ENCODE measurements at places on chromosomes 1 and 21.
A peak's percentile ranks its signal among the peaks of the same experiment; 100 is the strongest.

GRCh38 chr1:145961425-145962156, 2.8 kb downstream of the ANKRD34A start:
- peak; percentile 58 for DNase-seq

DNA sequence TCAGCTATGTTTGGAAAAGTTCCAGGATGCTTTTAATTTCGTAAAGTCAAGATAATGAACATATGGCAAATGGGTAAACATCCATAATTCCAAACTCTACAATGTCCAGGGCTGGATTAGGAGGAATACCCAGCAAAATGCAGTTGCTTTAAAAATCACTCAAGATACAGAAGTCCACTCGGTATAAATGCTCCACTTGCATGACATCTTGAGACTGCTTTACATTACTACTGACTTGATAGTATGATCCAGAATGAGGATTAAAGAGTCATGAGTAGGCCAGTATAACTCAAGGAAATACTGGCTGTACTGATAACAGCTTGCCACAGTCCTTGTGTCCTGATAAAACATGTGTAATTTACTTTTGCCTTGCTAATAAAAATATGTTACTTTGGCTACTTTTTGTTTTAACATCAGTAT, 58.3 kb upstream of the ANGPTL3 start:
- DNase-seq = no peak

GRCh38 chr1:245691897-245692296, 537.1 kb downstream of the KIF26B start:
- DNase-seq = no peak

- DNase-seq = no peak
Measured at GRCh38 chr1:89363196-89363595, 663 bp upstream of the GBP6 start.

DNA sequence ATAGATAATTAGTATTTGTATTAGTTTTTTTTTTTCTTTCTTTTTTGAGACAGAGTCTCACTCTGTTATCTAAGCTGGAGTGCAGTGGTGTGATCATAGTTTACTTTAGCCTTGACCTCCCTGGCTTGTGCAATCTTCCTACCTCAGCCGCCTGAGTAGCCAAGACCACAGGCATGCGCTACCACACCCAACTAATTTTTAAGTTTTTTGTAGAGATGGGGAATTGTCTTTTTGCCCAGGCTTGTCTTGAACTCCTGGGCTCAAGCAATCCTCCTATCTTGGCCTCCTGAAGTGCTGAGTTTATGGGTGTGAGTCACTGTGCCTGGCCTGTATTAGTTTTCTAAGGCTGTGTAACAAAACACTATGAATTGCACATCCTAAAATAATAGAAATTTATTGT, 58.3 kb downstream of the MSH4 start:
- no peak for DNase-seq

- no peak for DNase-seq
Measured at GRCh38 chr1:214762902-214763301, 159.9 kb downstream of the CENPF start.

DNA sequence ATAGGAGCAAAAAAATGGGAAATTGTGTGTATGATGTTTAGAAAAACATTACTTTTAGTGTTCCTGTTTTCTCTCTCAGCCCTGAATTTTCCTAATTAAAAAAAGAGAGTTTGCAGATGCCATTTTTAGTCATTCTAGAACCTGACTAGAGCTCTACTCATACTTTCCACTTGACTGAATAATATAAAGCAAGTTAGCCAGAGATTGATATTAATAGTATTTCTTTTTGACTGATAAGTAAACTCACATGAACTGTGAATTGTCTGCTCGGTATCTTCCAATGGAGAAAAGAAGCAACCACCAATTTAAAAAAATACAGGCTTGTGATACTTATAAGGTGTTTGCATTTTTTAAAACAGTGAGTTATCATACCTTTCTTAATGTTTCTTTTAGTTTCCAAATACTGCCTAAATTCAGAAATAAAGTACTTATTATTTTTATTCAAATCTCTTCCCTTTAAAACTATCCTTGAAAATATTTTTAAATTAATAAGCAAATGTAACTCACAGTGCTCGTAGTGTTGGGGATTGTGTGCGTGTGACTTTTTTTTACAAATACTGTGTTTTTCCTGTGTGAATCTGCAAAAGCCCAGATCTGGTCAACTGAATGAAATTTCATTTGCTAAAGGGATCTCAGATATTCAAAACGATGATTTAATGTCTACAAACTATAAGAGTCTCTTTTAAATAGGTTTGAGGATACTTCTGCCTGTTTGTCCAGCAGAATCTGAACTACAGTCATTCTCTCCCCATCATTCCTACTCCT, 9.8 kb downstream of the RAP1A start:
- DNase-seq = no peak

DNA sequence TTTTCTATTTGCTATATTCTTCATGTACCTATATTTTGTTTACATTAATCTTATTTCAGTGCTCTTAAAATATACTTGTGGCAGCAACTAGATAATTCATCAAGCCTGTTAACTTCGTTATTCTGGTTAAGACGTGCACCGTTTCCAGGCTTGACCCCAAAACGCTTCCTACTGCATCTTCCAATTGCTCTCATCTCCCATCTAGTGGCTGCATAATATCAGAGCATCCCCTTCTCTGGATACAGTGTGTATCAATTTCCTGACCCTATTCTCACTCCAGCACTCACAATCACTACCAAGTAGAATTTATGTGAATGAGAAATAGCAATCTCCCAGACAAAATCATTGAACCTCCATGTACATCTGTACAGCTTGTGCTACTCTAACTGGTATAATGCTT, 1280.3 kb upstream of the B3GALT2 start:
- peak; percentile 41 for DNase-seq

DNA sequence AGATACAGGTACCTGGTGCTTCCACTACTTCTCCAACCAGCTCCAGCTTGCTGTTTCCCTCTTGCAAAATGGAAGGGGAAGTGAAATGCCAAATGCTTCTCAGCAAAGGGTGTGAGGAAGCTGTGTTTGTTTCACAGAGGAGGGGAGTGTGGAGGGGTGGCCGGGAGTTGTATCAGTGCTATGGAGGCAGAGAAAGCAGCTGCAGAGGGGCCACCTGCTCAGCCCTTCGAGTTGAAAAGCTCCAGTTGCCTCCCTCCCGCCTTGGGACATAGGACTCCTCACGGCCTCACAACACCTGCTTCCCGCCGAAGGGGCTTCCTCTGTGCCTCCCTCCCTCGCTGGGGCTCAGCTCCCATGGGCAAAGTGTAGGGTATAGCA, 12.1 kb upstream of the LINGO4 start:
- DNase-seq = no peak

GRCh38 chr1:39575191-39576015, 1.2 kb downstream of the PABPC4 start:
- peak; percentile 18 for DNase-seq

DNA sequence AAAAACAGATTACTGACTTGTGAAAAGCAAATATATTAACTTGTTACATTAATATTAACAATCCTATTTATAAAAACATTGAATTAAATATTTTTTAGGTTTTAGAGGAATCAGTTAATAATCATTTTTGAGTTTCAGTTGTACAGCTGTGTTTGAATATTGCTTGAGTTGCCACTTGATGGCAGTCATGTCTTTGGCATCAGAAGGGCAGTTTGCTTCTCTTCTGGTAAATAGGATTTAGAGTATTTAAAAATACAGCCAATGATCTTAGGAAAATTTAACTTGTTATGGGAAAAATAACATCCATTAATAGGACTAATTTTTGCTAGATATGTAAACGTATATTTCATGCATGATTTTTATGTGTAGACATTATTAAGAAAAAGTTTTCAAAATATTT, 234.1 kb downstream of the NCAM2 start:
- DNase-seq = peak; percentile 78

GRCh38 chr1:40971966-40972365, 7.5 kb upstream of the CTPS1 start:
- no peak for DNase-seq

DNA sequence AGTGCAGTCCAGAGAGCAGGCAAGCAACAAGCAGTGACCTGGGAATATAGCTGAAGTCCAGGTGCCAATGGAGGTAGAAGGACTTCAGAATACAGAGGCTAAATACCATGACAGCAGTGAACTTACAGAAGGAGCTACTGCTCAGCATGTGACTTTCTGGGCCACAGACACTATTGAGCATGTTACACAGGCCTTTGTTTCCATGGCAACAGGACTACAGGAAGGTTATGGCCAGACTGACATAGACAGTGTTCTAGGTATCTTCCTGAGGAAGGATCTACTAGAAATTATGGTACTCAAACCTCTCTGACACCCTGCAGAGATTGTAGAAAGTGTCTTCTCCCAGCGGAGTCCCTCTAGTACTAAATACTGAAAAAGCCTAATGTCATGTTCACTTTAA, 11.0 kb downstream of the OR2M5 start:
- no peak for DNase-seq

- DNase-seq = no peak
Measured at GRCh38 chr1:118487091-118487490, 302.1 kb upstream of the SPAG17 start.

DNA sequence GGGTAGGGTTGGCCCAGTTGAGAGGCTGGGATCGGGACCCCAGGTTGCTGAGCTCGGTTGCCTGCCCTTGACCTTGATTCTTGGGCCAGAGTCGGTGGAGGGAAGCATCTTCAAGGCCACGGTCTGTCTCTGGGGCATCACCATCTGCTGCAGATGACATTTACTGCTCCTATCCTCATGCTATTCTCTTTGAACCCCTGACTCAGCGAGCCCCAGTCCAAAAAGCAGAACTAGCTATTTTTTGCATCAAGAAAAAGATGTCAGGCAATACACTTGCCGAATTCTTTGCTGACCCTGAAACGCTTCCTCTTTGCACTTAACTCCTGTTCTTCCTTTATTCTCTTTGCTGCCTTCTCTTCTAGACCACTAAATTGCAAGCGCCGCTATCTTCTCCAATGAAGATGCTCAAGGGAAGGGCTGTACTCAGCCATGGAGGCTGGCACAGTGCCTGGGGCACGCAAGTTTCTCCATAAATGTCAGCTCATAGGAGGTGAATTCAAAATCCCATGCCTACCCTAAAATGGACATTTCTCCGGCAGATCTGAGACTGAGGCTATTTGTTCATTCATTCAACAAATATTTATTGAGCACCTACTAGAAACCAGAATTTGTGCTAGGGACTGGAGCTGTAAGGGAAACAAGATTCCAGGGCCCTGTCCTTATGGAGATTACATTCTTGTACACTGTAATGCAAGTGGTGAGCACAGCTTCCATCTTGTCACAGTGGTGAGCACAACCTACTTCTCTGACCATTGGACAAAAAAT, 20.5 kb upstream of the CAPZB start:
- peak; percentile 63 for DNase-seq

DNA sequence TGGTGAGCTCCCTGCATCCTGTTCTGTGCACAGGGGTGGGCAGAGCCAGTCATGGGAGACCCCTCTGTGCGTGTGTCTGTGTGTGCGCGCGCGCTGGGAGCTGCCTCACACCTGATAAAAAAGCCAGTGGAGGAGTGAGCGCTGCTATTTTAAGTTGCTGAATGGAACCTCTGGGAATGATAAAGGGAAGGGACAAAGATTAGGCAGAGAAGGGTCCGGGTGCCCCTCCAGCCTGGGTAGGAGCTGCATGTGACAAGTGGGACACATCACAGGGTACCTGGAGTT, 847 bp downstream of the ADORA1 start:
- no peak for DNase-seq

- DNase-seq = no peak
Measured at GRCh38 chr1:94543893-94544635, 2.5 kb upstream of the F3 start.

DNA sequence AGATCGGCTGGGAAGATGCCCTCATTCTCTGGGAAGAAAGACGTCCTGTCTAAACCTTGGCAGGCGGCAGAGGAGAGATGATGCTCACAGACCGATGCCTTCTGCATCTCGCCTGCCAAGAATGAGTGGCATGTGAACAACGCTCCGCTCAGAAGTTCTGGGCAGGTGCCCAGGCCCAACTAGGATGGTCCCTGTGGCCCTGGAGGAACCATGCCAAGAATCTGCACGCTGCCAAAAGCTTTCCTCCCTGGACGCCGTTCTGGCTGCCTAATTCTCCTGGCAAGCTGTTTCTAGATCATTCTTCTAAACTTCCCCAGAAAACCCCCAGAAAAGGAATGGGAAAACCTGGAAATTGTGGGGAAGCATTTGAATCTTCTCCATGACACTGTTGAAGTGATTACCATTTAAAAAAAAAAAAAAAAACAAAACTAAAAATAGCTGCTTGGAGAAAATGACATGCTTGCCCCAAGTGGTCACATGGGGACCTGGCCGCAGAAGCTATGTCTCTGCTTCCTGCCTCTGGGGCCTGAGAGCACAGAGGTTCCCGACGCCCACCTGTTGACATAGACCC, 440.9 kb downstream of the PRDM2 start:
- peak; percentile 52 for DNase-seq

DNA sequence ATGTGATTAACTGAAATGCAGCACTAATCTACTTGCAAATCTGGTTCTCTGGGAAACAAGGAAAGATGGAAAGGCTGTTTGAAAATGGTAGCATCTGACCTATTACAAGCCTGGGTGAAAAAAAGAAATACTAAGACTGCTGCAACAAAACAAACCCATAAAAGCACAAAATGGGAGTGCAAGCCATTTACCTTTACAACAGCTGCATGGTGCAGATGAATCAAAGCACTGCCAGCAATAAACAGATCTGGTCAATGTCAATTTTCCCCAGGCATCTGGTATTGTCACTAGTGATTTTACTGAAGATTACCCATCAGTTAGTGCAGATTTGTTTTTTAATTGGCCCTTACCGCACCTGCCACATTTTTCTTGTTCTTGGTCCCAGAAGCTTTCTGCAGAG, 1341.7 kb downstream of the PLA2G4A start:
- DNase-seq = no peak

DNA sequence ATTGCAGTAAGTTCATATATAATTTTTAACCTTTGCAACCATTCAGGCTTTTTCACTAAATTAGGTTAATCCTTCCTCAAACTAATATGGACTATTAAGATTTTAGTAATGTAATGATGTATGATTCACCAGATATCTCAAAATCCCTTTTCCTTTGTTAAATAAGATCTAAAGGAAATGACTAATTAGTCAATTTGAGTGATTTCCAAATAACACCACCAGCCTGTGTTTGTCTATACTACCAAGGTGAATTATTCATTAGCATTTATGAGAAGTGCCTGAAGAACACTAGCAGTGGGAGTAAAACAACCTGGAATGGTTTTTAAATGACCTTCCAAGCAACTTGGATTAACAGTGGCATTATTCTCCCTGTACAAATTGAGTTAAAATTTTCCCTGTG, 670.6 kb upstream of the PKN2 start:
- DNase-seq = no peak

DNA sequence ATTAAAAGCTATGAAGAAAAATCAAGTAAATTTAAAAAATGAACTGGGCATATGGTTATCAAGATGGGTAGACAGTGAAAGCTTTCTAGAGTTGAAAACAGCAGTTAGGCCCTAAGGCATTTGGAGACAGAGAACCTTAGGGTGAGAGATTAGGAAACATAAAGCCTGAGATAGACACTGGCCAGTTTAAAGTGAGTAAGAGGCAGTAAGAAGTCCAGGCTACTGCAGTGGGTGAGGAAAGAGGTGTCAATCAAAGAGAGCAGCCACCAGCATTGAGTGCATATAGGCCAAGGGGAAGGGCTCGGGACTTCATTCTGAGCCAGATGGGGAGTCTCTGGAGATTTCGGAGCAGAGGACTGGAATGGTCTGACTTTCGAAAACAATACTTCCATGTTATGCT, 1360.5 kb upstream of the ADGRL4 start:
- no peak for DNase-seq
